ENCODE measurements at places on chromosomes 5 and 9. TPM values are rescaled to one million over a fixed set of nuclear protein-coding genes. Genes with fewer than 3 reads are reported as not detected.

The UBAP1 gene
- 45.7 TPM for total RNA-seq

The C9orf50 gene
- total RNA-seq = not detected

The SLC23A1 gene
- 1.5 TPM for total RNA-seq

The ZDHHC11B gene
- total RNA-seq = 1.1 TPM

The ADAMTS16 gene
- 1.9 TPM for total RNA-seq

The NKD2 gene
- total RNA-seq = 18.4 TPM

The RFK gene
- 34.9 TPM for total RNA-seq

The HDHD3 gene
- 23.0 TPM for total RNA-seq

The PCAT7 gene
- 0.74 TPM for total RNA-seq

The SEMA4D gene
- 5.4 TPM for total RNA-seq

All from A549 treated with Hydrocortisone at 1 μM for 4 hours (cell line).